ENCODE measurements at places on chromosomes 3 and 15. TPM values are rescaled to one million over a fixed set of nuclear protein-coding genes. Genes with fewer than 3 reads are reported as not detected.

- H3K27ac ChIP-seq, result no peak overlapping the region
- H3K36me3 ChIP-seq, result no peaks in the 10 kb centered on the region
- H3K27me3 ChIP-seq, result peaks cover 24% of the 10 kb centered on the region
- no peak overlapping the region for H3K4me3 ChIP-seq
- no peak for DNase-seq
- H3K4me1 ChIP-seq, result peaks cover 14% of the 10 kb centered on the region
Measured at GRCh38 chr15:69163141-69163669, 2.8 kb downstream of the GLCE start.

DNA sequence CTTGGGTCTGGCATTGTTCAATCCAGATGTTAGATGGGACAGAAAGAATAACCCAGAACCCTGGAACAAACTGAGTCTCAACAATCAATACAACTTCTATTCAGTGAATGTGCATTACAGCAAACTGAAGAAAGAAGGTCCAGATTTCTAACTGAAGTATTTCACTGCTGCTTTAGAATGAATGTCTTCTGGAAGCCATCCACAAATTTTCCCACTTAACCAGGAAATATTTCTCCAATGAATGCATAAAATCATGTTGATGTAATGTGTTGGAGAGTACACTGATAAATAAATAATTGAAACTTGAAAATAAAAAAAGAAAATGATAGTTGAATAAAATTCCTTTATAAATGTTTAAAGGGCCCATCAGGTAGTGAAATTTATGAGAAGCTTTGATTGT, 658.6 kb downstream of the ZBBX start:
- 0 out of 2 replicates have a peak, but pooled peaks cover 7% of the 10 kb centered on the region for H3K4me1 ChIP-seq
- no peak for DNase-seq
- no peaks in the 10 kb centered on the region for H3K27me3 ChIP-seq
- no peak overlapping the region for H3K4me3 ChIP-seq

GRCh38 chr3:124132813-124133212, 140.9 kb upstream of the ROPN1 start:
- H3K4me1 ChIP-seq, result no peaks in the 10 kb centered on the region
- H3K27ac ChIP-seq, result no peak overlapping the region
- no peak for DNase-seq
- no peaks in the 10 kb centered on the region for H3K36me3 ChIP-seq
- no peak overlapping the region for H3K4me3 ChIP-seq

DNA sequence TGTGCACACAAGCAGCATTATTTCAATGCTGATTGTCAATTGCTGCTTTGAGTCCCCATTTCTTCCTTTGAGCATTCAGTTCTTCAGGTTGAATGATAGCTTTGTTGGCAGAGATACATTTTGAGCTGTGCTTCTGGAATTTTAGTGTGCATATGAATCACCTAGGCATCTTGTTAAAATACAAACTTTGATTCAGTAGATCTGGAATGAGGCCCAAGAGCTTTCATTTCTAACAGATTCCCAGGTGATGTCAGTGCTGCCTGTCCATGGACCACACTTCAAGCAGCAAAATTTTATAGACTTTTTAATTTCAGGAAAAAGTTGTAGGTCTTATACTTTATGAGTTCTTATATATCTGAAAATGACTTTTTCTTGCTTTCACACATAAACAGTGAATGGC, 131.1 kb downstream of the ADAMTSL3 start:
- DNase-seq, result no peak
- H3K27ac ChIP-seq, result no peak overlapping the region
- H3K4me3 ChIP-seq, result no peak overlapping the region
- no peaks in the 10 kb centered on the region for H3K36me3 ChIP-seq
- H3K4me1 ChIP-seq, result no peaks in the 10 kb centered on the region
- no peaks in the 10 kb centered on the region for H3K27me3 ChIP-seq

DNA sequence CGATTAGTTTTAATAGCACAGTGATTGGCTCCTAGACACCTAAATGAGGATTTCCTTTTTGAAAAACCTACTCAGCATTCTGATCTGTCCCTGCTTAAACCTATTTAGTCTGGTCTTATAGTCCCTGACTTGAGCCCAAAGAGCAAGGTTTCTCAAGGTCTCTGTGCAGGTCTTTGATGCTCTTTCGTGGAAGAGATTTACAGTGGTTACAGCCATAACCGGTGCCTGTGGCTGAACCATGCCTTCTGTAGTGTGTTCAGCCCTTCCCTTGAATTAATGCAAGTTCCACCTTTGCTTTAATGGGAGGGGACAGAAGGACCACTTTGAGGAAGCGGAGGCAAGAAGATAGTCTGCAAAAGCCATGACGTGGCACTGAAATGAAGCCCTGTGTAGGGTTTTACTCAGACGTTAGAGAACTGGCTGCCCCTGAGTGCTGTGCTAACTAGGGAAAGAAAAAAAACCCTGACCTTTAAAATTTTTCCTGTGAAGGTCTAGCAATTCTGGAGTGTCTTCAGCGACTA, 43.0 kb downstream of the ZBTB38 start:
- peaks cover 27% of the 10 kb centered on the region for H3K27me3 ChIP-seq
- no peaks in the 10 kb centered on the region for H3K36me3 ChIP-seq
- no peak overlapping the region for H3K27ac ChIP-seq
- no peak overlapping the region for H3K4me3 ChIP-seq

GRCh38 chr15:95987886-95988573, 342.5 kb upstream of the NR2F2 start:
- no peaks in the 10 kb centered on the region for H3K36me3 ChIP-seq
- DNase-seq, result peak; percentile 51
- no peak overlapping the region for H3K4me3 ChIP-seq
- H3K27ac ChIP-seq, result no peak overlapping the region

DNA sequence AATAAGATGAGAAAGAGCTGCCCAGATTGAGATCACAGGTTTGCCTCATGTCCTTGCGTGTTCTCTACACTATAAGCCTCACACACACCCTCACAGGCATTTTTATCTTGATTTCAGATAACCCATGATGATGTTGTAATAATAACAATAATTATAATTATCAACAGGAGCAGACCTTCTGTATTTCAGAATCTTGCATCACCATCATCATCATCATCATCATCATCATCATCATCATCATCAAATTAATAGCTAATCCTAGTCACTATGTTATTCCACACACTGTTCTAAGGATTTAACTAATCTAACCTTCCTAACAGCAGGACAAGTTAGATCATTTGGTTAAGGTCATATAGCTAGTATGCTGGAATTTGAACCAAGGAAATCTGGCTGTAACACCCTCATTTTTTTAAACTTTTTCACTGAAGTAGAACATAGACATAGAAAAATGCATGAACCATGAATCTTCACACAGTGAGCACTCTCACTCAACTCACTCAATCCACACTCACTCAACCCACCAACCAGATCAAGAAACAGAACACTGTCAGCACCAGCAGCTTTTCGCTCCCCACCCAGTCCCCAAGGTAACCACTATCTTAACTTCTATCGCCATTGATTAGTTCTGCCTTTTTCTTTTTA, 1.8 kb upstream of the SH2D7 start:
- no peak overlapping the region for H3K27ac ChIP-seq
- DNase-seq, result no peak
- no peaks in the 10 kb centered on the region for H3K27me3 ChIP-seq
- H3K4me1 ChIP-seq, result no peaks in the 10 kb centered on the region
- H3K4me3 ChIP-seq, result no peak overlapping the region

Gene OSBPL10
- polyA plus RNA-seq, result 23.8 TPM

DNA sequence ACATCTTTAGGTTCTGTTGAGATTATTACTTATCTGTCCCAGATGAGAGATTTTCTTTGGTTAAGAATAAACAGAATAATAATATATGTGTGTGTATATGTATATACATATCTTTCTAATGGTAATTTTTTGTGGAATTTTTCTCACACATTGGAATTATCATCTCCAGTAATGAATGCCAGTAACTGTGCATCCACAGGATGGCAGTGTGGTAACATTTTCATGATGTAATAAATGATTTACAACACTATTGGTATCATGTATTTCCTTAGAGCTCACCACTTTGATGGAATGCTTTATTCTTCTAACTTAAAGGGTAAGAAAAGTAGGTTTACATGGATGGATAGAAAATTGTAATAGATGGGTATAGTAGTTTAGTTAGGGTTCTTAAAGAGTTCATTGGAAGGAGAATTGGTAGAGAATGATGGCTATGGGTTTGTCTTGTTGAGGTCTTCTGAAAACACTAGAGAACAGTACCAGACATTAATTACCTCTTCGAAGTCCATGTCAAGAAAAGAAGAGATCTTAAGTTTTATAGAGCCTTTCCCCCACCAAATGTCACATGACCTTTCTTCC, 78.1 kb downstream of the STT3B start:
- no peaks in the 10 kb centered on the region for H3K36me3 ChIP-seq
- peak; percentile 27 for DNase-seq
- no peak overlapping the region for H3K4me3 ChIP-seq
- peaks cover 10% of the 10 kb centered on the region for H3K4me1 ChIP-seq
- H3K27ac ChIP-seq, result no peak overlapping the region

- no peak overlapping the region for H3K27ac ChIP-seq
- no peaks in the 10 kb centered on the region for H3K36me3 ChIP-seq
- no peak overlapping the region for H3K4me3 ChIP-seq
- no peak for DNase-seq
- no peaks in the 10 kb centered on the region for H3K27me3 ChIP-seq
Measured at GRCh38 chr3:49530231-49530630, 24.0 kb upstream of the BSN start.
